ENCODE measurements at places on chromosomes 4 and X.

- no peak for DNase-seq
These were observed 80.4 kb downstream of the WFS1 start for GRCh38 chr4:6349896-6350603.

GRCh38 chr4:46909078-46909477 is at the start of gene COX7B2:
TSS of gene COX7B2 (minus strand) at chr4:46909245. CDS start at chr4:46735192, 174,053 bp downstream.
- no peak for DNase-seq

GRCh38 chr4:83931659-83932438 is 395.9 kb downstream of the GPAT3 start:
- DNase-seq, result no peak

DNA sequence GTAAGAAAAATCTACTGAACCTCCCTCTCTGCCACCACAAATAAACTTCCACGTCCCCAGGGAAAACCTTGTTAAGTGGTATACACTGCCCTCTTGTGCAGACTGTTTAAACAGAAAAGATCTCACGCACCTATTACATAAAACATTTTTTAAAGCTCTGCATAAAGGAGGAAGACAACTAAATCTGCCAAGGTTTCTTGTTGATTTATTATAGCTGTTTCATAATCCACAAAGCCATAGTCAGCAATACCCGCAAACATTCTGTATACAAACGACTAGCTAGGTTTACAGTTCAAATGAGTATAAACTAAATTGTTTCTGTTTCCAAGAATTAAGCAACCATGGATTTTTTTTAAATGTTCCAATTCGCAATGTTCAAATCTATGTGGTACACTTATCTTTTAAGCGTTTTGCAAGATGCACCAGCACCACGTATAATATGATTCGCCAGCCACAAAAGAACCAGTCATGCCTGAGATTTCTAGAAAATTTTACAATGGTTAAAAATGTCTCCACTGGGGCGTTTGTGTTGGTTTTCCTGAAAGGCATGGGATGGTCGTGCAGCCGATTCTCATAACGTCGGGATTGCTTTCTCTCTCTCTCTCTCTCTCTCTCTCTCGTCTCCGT is 164.6 kb downstream of the PRKX start:
- no peak for DNase-seq

GRCh38 chrX:153685156-153685536 is 2.6 kb upstream of the SLC6A8 start:
- no peak for DNase-seq

DNA sequence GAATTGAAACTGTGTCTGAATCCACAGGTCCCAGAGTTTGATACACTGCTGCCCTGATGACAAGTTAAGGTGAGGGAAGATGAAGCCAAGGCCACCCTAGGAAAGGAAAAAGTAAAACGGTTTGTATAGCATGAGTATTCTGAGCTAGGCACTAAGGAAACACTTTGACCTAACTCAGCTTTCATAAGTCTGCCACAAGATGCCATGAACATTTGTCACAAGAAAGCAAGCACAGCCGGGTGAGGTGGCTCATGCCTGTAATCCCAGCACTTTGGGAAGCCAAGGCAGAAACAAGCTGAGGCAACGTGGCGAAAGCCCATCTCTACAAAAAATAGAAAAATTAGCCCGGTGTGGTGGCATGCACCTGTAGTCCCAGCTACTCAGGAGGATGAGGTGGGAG is 34.2 kb downstream of the ELOVL6 start:
- no peak for DNase-seq

GRCh38 chrX:107676559-107677378 is 48.5 kb downstream of the PRPS1 start:
- peak; percentile 39 for DNase-seq

- no peak for DNase-seq
These were observed 421.5 kb upstream of the EPHA5 start for GRCh38 chr4:66091786-66092185.

DNA sequence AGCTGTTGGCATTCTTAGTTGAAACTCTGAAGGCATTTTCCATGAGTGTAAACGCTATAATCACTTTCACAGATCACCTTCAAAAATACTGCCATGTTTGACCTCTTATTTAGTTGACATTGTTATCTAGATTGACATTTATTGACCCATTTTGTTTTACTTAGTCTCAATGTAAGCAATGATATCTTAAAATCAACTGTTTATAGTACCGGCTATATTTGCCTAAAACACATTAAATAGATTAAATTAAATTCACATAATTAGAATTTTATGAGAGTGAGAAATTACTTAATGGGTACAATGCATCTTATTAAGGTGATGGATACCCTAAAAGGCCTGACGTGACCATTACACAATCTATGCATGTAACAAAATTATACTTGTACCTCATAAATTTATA is 517.7 kb upstream of the FTHL17 start:
- no peak for DNase-seq

DNA sequence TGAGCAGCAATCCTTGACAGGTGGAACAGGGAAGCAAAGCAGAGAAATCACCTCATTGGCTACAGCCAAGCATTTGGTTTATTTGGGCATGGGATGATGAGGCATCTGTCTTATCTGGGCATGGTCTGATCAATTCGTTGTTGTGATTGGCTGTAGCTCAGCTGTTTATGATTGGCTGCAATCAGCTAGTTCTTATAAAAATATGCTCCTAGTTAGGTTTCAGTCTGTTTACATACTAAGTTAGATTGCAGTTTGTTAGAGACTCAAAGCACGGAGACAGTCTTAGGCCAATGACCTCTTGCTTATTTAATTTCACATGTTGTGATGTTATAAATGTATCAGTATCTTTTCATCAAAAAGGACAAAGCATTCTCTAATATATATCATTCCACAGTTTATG is 312.0 kb downstream of the PDGFC start:
- DNase-seq, result no peak

DNA sequence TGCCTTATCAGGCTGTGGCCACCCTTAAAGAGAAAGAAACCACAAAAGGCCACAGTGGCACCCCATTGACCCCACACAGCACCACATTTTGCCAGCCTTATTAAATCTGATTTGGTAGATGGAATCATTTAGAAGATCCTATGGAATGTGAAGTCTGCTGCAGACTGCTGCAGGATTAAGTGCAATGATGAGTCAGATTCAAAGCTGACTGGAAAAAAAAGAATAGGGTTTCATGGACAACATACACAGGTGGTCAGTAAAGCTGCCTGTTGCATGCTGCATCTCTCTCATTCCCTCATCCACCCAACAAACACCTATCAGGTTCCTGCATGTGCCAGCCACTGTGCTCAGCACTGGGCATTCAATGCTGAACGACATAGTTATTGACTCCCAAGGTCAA is 56.6 kb downstream of the CHST7 start:
- DNase-seq, result no peak

DNA sequence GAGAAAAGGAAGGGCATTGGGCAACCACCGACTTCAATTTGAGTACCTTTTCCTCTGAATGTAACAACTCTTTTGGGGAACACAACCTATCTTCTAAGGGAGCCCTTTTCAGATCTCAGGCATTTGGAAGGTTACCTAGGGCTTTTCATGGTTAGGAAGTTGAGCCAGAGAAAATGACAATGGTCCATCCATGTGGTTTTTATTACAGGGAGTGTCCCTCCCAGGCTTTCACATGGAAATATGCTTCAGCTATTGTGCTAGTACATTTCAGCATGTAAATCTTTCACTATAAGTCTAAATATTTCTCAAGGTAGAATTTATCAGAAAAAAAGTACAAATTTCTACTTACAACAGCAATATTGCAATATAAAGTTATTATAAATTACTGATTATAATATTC is 259.8 kb downstream of the IQCM start:
- no peak for DNase-seq

DNA sequence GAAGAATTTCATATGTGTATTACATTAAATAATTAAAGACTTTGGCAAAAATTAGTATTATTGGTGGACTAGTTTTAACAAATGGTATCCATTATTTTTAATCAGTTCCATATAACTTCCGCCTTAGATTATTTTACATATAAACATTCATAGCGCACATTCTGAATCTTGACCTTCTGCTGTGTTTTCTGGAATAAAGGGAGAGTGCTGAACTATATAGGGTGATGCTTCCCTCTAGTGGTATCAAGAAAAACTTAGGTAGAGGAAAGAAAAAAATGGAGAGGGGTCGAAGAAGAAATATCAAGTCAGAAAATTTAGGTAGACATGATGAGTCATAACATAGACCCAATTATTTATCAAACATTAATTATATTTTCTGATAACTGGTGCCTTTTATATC is 155.6 kb upstream of the PACRGL start:
- no peak for DNase-seq

DNA sequence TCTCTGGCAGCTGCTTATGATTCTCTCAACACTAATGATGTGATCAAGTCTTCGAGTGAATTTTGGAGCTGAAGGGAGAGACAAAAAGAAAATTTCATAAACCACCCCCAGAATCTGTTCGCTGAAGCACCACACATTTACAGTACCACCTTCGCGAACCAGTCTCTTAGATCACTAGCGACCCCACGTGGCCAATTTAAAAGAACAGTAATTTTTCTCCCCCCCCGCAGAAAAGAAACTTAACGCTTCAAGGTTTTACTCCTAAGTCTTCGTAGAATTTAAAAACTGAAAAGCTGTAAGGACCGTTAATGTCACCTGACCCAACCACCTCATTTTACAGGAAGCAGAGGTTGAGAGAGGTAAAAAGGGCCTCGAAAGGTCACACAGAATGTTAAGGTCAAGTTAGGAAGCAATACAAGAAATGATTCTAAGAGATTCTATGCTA is 187.5 kb downstream of the QDPR start:
- DNase-seq, result no peak

GRCh38 chr4:140152013-140152703 is 1.8 kb downstream of the MAML3 start:
- DNase-seq, result peak; percentile 46

GRCh38 chr4:26701786-26702227 is 117.9 kb downstream of the TBC1D19 start:
- no peak for DNase-seq

DNA sequence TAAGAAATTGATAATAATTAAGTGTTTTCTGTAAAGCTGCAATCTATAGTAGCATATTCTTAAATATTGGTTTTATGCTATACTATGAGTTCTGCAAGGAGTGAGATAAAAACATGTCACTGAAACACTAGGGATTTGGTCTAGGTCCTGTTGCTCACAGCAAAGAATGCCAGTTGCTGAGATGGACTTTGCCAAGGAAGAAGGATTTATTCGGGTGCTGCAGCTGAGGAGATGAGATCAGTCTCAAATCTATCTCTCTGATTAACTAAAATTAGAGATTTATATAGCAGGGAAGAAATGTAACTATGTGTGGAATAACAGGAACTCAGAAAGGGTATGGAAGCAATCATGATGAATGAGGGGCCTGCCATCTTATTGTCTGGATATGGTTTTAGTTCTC is 1569.9 kb downstream of the PCDH7 start:
- DNase-seq, result no peak

GRCh38 chr4:149136951-149137620 is 678.6 kb downstream of the IQCM start:
- DNase-seq, result no peak

GRCh38 chr4:152594057-152594456 is 58.2 kb upstream of the FBXW7 start:
- DNase-seq, result no peak

- no peak for DNase-seq
These were observed 6.6 kb downstream of the GPRIN3 start for GRCh38 chr4:89301003-89301402.

DNA sequence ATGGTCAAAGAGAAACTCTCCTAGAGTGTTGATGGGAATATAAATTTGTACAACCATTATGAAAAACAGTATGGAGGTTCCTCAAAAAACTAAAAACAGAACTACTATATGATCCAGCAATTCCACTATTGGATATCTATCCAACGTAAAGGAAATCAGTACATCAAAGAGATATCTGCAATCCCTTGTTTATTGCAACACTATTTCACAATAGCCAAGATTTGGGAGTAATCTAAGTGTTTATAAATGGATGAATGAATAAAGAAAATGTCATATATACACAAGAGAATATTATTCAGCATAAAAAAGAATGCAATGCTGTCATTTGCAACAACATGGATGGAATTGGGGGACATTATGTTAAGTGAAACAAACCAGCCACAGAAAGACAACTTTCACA is 1118.1 kb upstream of the PRKX start:
- DNase-seq, result no peak

GRCh38 chr4:105709081-105709450 is 482 bp downstream of the GSTCD start:
- no peak for DNase-seq
